Dermis microvascular lymphatic vessel endothelial cell (primary cell): ENCODE measurements at places on chromosomes 7 and 10.

GRCh38 chr7:135782377-135782776 lies 33.8 kb upstream of the FAM180A start:
- no peak for DNase-seq

DNA sequence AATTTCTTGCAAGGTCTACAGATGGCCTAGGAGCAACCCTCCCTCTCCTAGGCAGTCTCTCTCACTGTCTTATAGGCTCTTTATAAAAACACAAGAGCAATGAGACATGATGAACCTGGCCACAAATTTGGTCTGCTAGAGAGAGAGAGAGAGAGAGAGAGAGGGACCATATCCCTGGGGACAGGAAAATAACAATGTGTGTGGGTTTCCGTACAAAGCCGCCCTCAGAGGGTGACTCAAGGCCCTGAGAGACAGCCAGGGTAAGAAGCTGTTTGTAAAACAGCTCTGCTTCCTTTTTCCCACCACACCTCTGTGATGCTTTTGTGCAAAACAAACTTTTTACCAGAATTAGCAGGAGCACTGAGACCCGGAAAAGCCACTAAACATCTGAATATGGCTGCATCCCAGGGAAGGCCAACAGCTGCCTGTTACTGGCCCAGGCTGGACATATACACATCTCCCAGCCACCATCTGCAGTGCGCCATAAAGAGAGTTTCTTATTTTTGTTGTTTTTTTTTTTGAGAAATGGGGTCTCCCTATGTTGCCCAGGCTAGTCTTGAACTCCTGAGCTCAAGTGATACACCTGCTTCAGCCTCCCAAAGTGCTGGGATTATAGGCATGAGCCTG lies 18.4 kb downstream of the GIMAP5 start:
- peak; percentile 81 for DNase-seq

GRCh38 chr10:60652628-60653027 lies 125.7 kb upstream of the CDK1 start:
- DNase-seq = no peak

DNA sequence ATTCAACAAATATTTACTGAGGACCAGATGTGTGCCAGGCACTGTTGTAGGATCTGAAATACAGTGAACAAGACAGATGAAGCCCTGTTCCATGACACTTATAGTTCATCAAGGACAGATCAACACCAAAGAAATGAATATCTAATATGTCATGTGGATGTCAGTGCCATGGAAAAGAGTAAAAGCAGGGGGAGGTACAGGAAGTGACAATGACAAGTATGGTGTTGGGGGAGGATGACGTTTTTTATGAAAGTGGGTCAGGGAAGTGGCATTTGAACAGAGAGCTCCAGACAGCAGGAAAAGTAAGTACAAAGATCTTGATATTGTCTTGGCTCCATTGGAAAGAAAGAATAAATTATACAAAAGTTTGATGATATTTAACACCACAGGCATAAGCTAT lies 7.0 kb upstream of the SFMBT2 start:
- no peak for DNase-seq

DNA sequence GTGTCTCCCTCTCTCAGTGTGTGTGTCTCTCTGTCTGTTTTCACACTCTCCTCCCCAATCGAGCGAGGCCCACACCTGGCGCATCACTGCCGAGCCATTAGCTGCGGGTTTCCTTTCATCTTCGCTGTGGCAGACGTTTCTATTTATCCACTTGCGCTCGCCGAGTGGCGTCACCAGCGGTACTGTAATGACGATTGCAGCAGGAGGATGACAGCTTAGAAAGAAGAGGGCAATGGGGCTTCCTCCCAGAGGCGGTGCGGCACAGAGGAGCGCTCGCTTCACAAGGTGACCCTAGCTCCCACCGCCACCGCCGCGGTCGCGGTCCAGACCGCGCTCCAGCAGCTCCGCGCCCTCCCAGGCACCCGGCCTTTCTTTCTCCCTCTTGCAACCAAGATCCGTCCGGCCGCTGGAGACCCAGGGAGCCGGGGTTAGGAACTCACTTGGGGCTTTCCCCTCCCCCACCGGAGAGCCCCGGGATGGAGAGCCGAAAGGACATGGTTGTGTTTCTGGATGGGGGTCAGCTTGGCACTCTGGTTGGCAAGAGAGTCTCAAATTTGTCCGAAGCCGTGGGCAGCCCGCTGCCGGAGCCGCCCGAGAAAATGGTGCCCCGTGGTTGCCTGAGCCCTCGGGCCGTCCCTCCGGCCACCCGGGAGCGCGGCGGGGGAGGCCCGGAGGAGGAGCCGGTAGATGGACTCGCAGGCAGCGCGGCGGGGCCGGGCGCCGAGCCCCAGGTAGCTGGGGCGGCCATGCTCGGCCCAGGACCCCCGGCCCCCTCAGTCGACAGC lies at the start of gene EVX1:
EVX1 (plus strand) TSS at position 248 of the 785 bp plus-strand sequence; CDS start at position 477, 229 bp downstream.
- no peak for DNase-seq

- DNase-seq = no peak
Observed at GRCh38 chr10:124650820-124651401, 93.3 kb downstream of the FAM53B start.

DNA sequence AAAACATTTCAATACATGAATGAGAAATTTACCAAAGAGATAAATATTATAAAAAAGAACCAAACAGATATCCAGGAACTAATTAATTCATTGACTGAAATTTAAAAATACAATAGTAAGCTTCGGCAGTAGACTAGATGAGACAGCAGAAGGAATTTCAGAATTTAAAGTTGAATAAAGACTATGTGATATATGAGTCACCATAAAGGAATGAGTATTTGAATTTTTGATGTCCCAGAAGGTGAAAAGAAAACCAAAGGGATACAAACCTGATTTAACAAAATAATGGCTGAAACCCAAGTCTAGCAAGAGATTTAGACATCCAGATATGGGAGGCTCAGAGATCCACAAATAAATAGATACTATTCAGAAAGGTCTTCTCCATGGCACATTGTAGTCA lies 623.9 kb upstream of the FOXK1 start:
- no peak for DNase-seq
